ENCODE measurements at places on chromosomes 7 and 10.

- DNase-seq, result no peak
Measured at GRCh38 chr7:150897502-150898474, 45.5 kb downstream of the AOC1 start.

DNA sequence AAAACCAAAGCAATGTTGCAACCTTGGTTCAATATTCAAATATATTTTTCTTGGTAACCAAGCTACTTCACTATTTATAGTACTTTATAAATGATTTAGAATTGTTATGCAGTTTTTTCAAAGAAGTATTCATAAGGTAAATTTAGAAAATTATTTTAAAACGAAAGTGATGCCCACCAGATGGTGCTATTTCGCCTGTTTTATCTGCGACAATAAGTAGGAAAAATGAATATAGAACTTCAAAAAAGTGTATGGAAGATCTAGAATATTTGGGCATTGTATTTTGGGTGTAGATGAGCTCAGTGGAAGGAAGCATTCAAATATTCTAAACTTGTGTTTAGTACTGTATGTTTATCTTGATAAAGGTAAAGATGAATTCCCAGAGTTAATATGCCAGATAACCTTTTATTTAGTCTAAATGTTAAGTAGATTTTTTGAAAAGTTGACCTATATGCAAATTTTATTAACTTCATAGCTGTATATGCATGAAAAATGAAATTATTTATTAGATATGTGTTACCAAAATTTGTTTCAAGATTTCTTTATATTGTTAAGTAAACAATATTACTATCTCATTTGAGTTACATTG is 93.2 kb downstream of the ADK start:
- DNase-seq, result no peak

- DNase-seq, result no peak
Measured at GRCh38 chr10:76977046-76977445, 660.6 kb downstream of the KCNMA1 start.

DNA sequence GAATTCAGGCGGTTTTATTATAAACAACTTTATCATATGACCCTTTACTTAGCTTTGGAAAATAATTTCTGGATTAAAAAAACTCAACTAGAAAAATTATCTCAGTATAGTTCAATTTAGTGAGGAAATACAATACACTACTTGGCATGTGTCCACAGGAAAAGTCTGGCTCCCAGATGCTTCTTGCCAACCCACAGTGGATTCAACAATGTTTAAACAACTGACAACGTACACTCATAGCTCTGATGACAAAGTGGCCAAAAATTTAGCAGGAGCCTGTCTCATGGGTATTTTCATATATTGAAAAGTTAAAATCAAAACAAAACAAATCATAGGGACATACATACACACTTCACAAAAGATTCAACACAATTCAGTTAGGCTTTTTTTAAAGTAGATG is 158.8 kb downstream of the SKAP2 start:
- DNase-seq, result no peak

DNA sequence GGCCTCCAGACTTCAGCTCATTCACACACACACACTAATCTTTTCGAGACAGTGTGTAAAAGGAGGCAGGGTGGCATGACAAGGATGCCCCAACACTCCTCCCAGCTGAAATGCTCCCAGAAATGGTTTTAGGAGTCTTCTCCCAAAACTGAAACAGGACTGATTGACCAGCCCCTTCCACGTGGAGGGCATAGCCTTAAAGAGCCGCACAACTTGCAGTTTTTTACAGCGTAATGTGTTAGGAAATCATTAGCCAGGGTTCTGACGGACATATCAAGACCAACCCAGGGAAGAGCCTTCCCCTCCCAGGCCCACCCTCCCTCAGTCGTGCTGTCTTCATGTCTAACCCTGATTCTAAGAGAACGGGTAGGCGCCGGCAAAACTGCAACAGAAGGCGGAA is 224.6 kb downstream of the TNS3 start:
- DNase-seq, result no peak

DNA sequence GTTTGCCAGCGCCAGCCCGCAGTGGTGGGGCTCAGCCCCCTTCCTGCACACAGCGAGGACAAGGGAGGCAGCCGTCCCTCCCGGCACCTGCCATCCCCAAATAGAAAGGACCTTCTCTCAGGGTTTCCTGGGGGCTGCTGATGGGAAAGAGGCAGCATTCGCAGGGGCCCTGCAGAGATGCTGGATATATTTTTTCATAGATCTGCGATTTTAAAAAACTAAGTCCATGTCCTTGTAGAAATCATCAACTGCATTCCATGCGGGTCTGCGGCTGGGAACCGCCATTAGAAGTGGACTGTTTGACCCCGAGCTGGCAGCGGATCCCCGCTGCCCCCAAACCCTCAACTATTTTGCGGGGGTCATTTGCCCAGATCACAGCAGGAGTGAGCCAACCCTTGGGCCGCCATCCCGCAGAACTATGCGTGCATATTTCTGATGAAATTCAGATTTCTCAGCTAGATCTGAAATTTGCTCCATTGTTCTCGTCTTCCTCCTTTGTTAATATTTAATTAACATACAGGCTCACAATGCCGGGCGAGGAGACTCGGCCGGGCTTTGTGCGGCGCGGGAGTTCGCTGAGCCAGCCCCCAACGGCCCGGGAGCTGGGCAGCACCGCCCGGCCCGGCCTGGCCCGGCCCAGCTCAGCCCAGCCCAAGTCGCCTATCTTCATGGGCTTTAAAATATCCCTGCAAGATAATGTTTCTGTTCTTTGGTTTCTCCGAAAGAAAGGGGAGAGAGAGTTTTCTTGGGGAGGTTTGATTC is 2.0 kb downstream of the EN2 start:
- no peak for DNase-seq

- no peak for DNase-seq
Measured at GRCh38 chr10:121988361-121989324, at the start of gene TACC2. TSS of gene TACC2 (plus strand) at chr10:121989163. CDS start at chr10:122021982, 32,819 bp downstream.

- DNase-seq, result no peak
Measured at GRCh38 chr7:93629291-93629801, 54.8 kb upstream of the CALCR start.

GRCh38 chr10:32295027-32295426 is 51.9 kb downstream of the EPC1 start:
- DNase-seq, result no peak

- no peak for DNase-seq
Measured at GRCh38 chr10:89580243-89580642, 44.8 kb upstream of the SLC16A12 start.

DNA sequence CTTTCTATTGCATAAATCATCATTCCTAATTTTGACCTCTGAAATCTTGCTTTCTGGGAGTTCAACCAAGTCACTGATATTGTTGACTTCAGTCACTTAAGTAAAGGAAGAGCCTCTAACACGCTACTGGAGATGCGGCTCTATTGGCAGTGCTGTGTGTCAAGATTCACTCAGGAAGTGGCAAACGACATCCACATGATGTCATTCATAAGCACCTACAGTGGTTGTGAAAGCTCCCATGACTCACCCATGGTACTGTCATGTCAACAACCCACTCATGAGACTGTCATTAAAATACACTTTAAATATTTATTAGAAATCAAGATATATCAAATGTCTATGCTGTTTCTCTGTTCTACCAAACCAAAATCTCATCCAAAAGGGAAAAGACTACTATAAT is 52.5 kb upstream of the LHFPL3 start:
- DNase-seq, result no peak

- no peak for DNase-seq
Measured at GRCh38 chr7:151138153-151138851, 29.2 kb downstream of the GBX1 start.

GRCh38 chr7:131521651-131522163 is 34.7 kb downstream of the PODXL start:
- no peak for DNase-seq

DNA sequence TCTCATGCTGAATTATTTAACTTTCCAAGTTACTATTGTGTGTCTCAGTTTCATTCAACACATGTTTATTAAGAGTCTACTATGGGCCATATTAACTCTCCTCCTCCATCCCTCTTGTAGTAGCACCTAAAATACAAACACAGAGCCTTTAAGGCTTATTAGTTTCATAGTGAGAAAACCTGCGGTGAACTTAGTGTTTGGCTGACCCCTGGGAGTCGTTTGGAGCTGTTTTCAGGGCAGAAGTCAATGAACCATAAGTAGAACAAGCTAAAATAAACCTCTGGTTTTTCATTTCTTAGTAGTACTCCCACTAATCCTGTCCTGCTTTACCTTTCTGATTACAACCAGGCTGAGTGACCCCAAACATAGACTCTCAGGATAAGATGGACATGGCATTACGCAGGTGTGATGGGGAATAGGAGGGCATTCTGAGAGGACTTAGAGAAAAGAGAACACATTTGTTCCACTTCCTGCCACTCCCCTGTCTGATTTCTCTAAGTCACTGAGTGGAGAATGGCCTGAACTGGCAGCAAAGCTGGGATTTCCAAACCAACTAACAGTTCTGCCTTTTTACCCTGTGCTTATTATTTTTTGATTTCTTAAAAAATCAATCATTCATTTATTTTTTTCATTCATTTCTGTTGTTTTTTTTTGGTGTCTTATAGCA is 74.5 kb downstream of the LRMDA start:
- no peak for DNase-seq

GRCh38 chr7:152435384-152436110 is at the start of gene KMT2C:
TSS of gene KMT2C (minus strand) at chr7:152436003. CDS start at chr7:152435786, 217 bp downstream.
- DNase-seq, result no peak

- no peak for DNase-seq
Measured at GRCh38 chr10:32149252-32149955, 93.2 kb upstream of the KIF5B start.

DNA sequence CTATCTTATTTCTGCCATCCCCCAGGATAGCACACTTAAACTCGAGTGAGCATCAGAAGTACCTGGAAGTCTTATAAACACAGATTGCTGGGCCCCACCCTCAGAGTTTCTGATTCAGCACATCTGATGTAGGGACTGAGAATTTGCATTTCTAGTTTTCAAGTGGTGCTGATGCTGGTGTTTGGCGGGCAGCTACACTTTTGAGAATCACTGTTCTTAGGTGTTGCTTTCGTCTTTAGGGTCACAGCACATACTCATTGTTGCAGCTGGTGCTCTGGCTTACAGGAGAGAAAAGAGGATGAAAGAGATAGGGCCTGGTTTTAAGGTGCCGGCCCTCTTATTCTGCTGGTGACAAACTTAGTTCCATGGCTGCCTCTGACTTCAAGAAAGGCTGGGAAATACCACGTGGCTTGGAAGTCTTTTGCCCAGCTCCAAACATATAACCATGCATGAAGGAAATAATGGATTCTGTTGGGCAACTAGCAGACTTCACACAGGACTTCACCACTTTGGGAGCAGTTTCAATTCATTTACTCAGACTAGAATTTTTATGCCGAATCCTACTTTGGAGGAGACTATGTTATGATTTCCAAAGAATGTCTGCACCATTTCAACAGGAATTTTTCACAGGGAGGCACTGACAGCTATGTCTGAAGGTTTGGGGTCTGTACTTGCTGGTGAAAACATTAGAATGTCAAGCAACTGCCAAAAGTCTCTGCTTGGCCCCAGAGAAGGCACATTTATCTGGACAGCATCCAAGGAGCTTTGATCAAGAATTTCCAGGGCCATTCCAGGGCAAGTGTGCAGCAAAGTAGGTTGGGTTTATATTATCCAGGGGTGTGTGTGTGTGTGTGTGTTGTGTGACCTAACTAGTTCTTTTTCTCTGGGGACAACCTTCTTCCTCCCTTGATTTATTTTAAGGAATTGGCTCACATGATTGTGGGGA is 6.9 kb upstream of the MINDY4 start:
- no peak for DNase-seq

DNA sequence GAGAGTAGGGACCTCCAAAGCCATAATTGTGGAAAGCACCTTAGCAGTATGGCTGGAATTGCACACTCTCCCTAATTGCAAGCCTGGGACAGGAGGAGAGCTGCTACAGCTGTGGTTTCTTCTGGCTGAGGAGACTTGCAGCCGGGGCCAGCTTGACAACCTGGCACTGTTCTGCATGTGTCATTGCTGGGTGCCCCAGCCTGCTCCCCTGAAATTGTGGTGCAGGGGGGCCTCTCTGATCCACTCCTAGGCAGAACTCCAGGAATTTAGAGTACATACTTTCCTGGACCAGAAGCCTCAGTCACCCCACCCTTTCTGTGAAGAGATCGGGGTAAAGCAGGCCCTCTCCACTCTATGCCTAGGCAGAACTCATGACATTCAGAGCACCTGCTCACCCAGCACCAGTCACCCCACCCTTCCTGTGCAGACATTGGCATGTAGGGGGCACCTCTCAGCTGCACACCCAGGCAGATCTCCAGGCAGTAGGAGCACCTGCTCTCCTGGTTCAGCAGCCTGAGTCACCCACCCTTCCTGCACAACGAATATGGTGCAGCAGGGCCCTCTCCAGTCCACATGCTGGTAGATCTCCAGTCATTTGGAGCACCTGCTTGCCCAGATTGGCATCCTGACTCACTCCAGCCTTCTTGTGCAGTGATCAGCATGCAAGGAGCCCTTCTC is 34.4 kb upstream of the DYNC1I1 start:
- no peak for DNase-seq

DNA sequence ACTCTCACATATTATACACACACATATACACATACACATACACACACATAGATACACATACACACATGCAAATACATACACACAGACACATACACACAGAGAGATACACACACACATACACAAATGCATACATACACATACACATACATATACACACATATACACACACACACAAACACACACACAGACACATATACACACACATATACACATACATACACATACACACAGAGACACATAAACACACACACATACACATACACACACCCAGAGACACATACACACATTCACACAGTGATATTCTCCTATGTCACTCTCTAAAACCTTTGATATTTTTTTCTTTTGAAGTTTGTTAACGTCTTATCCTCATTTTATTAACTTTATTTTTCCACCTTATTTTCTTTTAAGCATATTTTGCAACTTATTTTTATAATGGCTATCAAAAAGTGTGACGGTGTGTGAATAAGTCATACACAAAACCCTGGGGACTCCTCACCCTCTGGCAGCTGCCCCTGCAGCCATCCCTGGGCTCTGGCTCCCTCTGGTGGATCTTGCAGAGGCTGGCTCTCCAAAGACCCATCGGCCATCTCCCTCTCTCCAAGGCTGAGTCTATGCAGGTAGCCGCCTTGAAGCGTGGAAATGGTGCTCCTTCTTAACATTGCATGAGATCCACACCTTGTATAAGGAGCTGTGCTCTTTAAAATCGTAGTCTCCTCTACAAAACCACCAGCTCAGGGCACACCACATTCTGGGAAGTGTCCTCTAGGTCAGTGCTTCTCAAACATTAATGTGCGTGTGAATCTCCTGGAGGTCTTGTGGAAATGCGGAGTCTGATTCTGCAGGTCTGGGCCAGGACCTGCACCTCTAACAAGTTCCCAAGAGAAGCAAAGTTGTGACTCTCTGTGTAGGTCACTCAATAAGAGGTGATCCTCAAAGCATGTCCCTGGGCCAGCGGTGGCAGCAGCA is 4.1 kb upstream of the C10orf120 start:
- DNase-seq, result peak; percentile 19

DNA sequence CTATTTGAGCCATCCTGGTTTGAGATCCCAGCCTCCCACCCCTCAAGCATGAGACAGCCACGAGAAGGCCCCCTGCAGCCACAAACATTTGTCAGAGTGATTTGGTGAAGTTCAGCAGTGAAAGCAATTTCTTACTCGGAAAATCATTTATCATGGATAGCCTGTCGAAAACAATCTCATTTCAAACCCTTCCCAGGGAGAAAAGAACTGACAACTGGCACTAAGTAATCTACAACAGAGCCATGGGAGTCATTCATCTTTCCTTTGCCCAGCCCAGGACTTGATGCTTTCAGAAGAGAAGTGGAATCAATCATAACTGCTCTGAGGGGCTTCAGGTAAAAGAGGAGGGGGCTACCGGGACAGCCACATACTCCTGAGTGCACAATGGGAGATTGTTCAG is 411.2 kb downstream of the KCNMA1 start:
- DNase-seq, result no peak

GRCh38 chr7:98232263-98232585 is 19.8 kb downstream of the TECPR1 start:
- DNase-seq, result no peak
